ENCODE measurements at places on chromosomes 2 and 18.

DNA sequence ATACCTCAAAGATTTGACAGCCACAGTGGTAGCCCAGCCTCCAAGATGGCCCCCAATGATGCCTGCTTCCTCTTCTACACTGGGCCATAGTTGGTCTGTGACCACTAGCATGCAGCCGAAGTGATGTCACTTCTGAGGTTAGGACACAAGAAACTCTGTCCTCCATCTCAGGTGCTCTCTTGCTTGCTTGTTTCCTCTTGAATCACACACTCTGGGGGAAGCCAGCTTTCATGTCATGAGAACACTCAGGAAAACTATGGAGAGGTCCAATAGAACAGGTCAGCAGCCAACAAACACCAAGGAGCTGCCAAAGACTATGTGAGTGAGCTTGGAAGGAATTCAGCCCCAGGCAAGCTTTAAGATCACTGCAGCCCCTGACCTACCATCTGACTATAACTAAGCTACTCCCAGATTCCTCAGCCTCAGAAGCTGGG is 3.3 kb upstream of the ADAM17 start:
- no peak for DNase-seq

DNA sequence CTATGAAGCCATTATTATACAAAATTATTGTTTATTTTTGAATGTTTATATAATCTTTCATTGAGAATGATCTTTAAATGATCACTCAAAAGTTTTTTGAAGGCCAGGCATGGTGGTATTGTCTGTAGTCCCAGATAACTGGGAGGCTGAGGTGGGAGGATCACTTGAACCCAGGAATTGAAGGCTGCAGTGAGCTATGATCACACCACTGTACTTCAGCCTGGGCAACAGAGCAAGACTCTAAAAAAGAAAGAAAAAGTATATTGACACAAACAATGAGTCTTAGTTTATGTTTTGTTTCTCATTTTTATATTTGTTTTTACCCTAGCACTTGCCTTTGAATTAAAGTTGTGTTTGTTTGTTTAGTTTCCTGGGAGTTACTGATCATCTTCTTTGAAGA is 2.3 kb downstream of the TWSG1 start:
- no peak for DNase-seq

DNA sequence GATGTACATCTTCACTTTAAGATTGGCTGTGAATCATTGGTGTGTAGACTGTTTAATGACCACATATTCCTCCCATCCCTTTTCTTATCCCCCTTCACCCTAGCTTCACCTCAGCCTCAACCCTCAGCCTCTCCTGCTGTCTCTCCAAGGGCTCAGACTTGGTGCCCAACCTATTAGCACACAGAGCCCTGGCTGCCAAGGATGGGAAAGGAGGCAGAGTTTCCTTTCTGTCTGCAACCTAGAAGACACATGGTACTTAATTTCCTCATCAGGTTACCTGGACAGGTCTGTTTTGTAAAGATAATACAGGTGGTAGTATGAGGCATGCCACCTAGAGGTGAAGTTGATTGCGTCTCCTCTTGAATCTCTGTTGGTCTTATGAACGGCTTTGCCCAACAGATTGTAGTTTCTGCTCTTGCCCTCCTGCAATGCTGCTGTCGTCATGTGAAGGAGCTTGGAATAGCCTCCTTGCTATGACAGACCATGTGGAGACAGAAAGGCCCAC is 44.5 kb upstream of the RMND5A start:
- DNase-seq = no peak

DNA sequence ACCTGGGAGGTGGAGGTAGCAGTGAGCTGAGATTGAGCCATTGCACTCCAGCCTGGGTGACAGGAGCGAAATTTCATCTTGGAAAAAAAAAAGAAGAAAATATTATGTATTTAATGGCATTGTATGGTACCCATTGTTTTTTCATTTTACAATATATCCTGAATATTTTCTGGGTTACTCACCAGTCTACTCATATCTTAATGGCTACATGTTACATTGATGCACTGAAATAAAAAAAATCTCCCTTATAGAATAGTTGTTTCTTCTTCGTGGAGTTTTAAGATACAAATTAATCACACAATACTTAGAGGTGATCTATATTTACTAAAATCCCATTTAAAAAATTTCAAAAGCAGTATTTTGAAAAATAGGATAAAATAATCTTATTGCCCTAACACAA is 66.3 kb upstream of the XPO1 start:
- DNase-seq = no peak

- DNase-seq = peak; percentile 49
Observed at GRCh38 chr2:196515051-196515450, 124.5 kb upstream of the CCDC150 start.

DNA sequence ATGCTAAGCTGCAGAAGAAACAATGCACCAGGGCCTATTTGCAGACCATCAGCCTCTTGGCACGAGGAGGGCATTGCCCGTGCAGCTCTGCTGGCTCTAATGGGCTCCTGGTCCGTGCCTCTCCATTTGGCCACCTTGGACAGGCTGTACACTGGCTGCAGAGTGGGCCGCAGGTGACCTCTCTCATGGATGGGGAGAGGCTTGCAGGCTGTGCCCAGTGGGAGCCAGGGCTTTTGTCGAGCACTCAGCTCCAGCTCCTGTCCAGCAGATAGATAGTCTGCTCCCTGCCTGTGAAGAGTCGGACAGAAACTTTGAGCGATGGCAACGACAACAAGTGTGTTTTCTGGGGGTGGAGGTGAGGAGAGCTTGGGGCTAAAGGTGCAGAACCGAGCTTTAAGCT is 100.9 kb downstream of the MBP start:
- no peak for DNase-seq

DNA sequence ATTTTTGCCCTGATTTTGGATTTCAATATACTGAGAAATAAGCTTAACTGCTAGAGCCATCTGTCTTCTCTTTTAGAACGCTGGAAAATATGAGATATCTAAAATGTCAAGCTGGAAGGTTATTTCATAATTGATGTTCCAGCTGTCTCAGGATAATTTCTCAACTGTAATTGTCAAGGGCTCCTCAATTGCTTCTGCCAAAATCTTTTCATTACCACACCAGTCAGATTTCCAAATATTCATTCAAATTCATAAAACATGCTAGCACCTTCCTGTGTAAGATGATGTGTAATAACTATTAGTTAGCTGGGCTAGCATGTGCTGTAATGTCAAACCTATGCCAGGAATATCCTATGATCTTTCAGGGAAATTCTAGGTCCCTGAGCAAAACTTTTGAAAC is 88.1 kb downstream of the TNFRSF11A start:
- no peak for DNase-seq

DNA sequence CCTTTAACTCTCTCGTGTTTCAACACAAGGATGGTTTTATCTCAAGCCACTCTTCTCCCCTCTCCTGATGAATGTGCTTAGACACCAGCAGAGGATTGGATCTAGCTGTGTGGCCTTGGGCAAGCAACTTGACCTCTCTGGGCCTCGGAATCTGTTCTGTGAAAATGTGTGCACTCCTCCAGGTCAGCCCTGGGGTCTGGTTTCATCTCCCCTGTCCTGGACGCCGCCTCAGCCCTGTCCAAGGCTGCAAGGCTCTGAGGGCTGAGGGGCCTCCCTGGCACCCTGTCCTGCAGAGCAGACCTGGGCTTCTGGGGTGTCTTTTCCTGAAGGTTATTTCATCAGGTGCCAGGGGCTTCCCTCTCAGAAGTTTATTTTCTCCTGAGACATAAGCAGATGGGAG is 28.5 kb downstream of the CNDP1 start:
- DNase-seq = no peak

DNA sequence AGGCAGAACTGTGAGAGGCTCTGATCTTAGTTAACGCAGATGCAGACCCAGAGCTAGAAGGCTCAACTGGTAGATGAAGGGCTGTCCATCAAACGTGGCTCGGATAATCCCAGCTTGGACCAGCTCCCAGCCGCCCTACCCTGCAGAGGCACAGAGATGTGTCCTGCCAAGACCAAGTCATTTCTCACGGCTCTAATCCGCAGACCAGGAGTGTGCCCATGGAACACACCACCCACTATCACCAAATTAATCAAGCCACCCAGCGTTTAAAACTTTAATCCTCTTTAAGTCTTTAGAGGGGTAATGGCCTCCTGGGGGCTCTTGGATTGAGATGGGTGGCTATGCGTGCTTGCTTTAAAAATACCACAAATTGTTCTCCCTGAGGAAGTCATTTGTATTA is 17.5 kb downstream of the LYPD1 start:
- no peak for DNase-seq

DNA sequence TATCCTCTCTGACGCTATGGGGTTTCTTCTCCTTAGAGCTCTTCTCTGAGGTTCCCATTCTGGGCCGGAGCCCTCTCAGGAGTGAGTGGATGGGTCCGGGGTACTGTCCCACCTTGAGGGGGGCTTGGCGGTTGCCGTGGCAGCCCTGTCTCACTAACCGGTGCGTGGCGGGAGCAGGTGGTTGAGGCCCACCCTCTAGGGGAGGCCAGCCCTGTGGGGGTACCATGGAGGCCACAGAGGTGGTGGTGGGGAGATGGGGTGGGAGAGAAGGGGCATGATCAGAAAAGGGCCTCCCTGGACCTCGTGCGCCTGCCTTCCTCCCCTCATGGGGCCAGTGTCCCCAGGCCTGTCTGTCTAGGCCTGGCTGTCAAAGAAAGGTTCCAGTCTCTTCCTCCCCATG is 22.3 kb downstream of the IGFBP5 start:
- no peak for DNase-seq

GRCh38 chr2:72140621-72140960 is 7.1 kb downstream of the CYP26B1 start:
- no peak for DNase-seq

DNA sequence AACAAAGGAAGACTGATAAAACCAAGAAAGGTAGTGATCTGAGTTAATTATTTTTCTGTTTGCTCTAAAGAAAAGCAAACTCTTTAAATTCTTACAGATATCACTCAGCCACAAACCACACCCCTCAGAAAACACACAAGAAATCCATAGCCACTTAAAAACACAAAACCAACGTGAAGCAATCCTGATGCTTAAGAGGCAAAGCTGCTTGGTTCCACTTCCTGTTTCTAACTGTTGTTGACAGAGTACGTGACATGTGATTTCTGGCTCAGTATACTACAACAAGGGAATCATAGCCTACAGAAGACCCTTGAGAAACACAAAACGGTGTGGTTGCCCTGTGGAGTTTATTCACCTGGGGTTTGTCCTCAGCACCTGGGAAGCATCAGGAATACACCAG is 240.9 kb upstream of the APCDD1 start:
- no peak for DNase-seq

GRCh38 chr18:60197671-60198462 is 174.7 kb downstream of the MC4R start:
- DNase-seq = no peak

DNA sequence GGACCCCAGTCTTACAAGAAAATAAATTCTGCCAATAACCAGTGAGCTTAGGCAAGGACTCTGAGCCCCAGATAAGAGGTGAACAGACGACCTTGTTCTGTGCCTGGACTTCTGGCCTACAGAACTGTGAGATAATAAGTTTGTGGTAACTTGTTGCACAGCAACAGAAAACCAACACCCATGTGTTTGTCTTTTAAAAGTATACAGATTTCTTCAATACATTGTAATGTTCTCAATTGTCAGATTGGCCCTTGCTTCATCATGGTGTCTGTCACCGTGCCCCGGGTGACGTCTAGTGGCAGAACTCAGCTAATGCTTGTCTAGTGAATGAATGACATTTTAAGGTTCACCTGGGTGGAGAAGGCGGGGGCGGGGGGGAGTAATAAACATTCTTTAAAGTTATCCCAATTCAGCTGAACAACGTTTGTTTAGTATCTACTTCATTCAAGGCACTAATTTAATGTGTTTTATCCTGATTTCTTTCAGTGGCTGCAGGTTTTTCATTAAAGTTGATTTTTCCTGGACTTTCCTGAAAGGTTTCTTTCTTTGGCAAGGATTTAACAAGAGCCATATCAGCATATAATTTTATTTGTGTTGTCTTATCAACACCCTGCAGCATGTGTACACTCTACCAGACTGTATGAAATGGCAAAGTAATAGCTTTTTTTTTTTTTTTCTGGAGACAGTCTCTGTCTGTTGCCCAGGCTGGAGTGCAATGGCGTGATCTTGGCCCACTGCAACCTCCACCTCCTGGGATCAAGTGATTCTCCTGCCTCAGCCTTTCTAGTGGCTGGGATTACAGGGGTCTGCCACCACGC is 123.8 kb upstream of the DLX2 start:
- no peak for DNase-seq

DNA sequence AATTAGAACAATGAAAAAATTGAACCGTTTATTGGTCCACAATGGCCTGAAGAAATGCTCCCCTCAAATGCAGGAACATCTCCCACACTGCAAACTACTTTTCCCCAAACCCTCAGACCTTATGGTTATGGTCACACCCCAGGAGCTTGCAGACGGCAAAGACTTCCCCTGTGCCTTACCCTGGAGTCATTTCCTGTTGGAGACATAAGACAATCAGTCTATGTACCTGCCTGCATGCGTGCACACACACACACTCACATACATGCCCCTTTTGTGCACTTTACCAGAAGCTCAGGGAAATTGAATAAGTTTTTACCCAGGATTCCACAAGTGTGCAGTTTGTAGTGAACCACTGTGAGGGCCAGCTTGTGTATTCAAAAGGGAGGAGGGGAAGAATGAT is 281.9 kb upstream of the CELF4 start:
- DNase-seq = no peak

DNA sequence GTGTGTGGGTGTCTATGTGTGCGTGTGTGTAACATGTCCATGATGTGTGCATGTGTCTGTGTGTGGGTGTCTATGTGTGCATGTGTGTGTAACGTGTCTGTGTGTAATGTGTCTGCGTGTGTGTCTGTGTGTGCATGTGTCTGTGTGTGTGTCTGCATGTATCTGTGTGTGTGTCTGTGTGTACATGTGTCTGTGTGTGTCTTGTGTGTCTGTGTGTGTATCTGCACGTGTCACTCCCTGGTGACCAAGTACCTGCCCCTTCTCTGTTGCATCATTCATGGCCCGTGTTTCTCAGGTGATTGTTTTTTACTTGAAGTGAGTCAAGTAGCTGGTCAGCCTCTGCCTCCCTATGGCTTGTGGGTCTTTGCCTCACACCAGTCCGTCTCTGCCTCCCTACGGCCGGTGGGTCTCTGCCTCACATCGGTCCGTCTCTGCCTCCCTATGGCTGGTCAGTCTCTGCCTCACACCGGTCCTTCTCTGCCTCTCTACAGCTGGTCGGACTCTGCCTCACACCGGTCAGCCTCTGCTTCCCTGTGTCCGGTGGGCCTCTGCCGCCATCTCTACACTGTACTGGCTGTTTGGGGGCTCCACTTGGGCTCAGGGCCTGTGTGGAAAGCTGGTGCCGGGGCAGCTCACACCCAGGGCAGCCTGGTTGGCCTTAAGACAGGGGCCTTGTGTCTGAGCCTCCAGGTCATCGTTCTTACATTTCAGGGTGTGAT is 31.6 kb downstream of the KCNG2 start:
- no peak for DNase-seq

DNA sequence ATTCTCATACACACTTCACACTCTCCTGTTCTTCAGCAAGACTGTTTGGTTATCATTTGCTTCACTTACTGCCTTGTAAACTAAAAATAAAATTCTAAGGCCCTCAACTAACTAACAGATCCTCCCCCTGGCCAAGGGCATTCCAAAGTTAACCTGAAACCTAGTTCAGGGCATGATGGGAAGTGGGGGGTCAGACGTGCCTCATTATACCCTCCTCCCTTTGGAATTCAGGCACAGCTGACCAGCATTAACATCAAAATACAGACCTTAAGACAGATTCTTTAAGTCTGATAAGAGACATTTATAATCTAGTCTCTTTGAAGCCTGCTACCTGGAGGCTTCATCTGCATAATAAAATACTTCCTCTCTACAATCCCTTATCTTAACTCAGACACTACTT is 221.0 kb downstream of the NOL4 start:
- DNase-seq = no peak

- DNase-seq = no peak
Observed at GRCh38 chr2:41910126-41910525, 137.7 kb upstream of the PKDCC start.

- DNase-seq = no peak
Observed at GRCh38 chr2:60515721-60516226, 37.7 kb downstream of the BCL11A start.

Data from left ventricle myocardium inferior (tissue), 1 donor.